Transverse colon (tissue), 4 donors: ENCODE measurements at places on chromosomes 1 and 21.

DNA sequence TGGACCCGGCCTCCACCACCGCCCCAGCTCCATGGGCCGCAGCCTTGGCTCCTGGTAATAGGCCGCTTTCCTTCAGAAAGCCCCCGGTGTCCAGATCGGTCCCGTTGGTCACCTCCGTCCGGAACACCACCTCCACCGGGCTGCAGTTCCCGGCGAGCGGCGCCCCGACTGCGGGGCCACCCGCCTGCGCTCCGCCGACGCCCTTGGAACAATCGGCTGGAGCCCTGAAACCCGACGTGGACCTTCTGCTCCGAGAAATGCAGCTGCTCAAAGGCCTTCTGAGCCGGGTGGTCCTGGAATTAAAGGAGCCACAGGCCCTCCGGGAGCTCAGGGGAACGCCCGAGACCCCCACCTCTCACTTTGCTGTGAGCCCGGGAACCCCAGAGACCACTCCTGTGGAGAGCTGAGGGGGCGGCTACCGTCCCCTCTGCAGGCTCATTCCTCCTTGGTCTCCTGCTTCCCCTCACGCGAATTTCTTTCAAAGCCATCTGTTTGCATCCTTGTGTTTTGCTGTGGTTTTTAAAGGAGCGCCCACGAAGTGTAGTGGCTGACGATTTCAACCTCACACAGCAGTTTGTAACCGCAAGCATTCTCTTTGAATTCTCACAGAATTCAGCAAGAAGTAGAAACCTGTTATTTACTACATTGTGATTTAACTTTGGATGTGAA lies 6.0 kb downstream of the FCRLB start:
- DNase-seq: peak; percentile 15

GRCh38 chr1:9332513-9333143 lies 39.9 kb downstream of the SPSB1 start:
- no peak for DNase-seq

DNA sequence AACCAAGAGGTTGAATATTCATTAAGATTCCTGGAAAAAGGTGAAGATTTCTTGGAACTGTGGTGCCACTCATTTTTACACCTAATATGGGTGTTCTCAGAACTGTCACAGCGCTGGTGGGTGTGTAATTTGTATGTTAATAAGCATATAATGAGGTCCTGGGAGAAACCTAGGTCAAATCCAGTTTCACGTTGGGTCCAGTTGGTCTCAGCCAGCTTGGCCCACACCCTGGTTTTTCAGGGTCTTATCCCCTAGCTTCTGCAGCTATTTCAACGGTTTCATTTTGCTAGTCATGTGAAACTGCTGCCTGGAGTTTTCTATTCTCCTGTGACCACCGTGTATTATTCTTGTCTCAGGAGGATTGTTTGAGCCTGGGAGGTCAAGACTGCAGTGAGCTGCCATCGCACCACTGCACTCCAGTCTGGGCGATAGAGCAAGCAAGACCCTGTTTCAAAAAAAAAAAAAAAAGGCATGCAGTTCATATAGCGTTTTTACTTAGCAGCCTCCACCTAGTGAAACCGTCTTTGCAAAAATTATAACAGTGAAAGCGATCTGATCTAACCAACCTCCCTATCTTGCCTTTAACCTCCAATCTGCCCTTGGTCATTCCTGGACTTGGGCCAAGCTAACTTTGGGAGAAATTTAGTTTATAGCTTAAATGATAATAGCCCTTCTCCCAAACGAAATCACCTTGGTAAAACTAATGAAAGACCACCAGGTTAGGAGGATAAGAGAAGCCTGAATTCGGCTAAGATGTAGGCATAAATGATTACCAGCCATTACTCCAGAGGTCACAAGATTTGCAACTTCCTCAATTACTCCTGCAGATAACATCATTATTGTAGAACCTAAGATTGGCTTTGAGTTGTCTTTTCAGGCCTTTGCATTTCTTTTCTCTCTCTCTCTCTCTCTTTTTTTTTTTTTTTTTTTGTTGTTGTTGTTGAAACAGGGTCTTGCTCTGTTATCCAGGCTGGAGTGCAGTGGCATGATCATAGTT lies 44.0 kb downstream of the PTAFR start:
- no peak for DNase-seq

DNA sequence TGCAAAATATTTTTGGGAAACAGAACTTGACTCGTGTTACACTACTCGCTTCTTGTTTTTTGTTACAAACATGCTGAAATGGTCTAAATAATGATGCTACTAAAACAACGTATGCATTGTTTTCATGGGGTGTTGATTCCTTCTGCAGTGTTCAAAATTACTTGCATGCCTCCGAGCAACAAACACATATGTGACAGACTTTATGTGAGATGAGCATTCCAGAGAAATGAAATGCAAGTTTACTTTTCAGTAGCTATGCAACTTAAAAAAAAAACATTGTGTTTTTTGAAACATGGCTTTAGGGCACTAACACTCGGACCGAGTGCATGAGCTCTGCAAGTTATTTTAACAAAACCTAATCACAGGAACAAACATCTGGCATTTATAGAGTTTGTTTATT lies 84.8 kb downstream of the CAMTA1 start:
- DNase-seq: no peak

DNA sequence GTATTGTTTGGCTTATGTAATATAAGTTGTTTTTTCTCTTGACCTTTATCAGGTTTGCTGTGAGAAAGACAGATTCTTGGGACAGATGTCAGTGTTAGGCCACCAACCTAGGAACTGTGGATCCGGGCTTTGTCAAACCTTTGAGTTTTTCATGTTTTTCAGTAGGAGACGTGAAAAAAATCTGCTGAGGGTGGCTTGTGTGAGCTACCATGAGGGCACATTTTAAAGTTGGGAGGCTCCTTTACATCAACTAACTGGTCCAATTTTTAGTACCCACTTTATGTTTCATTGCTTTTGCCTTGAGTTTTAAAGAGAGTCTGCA lies 801 bp downstream of the RPS6KC1 start:
- DNase-seq: no peak
